ENCODE measurements at places on chromosomes 12 and 14.
A peak's percentile ranks its signal among the peaks of the same experiment; 100 is the strongest.

GRCh38 chr12:32298917-32299316 is 100.4 kb upstream of the FGD4 start:
- no peak for DNase-seq

DNA sequence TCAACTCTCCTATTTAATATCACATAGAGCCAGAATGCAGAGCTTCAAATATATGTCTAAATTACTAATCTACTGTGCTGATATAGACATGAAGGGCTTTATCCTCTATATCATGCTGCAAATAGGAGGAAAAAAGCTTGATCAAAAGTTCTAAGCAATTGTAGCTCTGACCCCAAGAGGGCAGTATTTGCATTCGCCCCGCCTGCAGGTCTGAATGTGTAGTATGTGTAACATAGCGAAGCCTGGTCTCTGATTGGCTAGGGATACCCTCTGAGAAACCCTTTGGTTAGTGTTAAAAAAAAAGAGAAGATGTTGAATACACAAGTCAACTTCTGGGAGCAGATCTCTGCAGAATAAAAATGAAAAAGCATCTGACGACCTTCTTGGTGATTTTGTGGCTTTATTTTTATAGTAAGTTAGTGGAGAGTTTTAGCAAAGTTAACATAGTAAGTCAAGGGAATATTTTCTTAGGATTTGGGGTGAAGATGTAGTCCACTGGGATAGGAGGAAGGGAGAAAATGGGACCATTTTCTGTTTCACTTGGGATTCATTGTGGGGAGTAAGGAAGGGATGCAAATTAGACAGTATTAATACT is 151.6 kb upstream of the OR4E1 start:
- no peak for DNase-seq

DNA sequence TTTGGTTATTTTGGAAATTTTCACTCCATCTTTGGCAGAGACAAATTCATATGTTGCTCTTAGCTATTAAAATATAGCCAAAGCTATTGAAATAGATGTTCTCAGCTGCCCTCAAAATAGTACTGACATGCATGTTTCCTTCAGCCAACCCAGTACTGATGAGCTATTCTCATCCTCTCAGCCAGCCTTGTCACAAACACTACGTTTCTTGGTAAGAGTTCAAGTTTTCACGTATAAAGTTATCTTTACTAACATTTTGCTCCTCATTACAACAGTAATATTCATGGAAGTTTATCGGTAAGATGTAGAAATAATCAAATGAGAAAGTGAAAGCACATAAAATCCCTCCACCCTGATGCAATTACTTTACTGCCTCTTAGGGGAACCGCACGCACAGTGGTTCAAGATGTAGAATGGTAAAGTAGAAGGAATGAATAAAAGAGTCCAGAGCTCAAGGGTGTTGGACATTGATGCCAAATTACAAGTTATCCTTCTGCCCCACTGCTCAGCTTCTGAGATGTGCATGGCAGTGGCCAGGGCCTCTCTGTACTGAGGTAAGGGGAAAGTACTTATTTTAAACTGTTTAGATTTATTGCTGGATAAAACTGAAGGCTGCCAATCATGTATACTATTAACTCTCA is 20.7 kb downstream of the GCH1 start:
- no peak for DNase-seq

GRCh38 chr12:65858831-65859230 is 34.5 kb downstream of the HMGA2 start:
- no peak for DNase-seq

DNA sequence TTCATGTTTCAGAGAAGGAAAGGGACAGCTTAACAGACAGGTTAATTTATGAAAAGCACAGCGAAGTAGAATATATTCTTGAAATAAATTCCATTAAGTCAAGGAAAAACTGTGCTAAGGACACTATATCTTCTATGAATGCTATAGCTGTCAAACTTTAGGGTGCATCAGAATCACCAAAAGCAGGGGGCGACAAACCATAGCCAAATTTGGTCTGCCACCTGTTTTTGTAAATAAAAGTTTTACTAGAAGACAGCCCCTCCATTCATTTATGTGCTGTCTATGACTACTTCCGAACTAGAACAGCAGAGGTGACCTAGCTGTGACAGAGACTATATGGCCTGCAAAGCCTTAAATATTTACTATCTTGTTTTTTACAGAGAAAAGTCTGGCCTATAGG is 25.9 kb downstream of the PPP4R3A start:
- DNase-seq, result no peak

DNA sequence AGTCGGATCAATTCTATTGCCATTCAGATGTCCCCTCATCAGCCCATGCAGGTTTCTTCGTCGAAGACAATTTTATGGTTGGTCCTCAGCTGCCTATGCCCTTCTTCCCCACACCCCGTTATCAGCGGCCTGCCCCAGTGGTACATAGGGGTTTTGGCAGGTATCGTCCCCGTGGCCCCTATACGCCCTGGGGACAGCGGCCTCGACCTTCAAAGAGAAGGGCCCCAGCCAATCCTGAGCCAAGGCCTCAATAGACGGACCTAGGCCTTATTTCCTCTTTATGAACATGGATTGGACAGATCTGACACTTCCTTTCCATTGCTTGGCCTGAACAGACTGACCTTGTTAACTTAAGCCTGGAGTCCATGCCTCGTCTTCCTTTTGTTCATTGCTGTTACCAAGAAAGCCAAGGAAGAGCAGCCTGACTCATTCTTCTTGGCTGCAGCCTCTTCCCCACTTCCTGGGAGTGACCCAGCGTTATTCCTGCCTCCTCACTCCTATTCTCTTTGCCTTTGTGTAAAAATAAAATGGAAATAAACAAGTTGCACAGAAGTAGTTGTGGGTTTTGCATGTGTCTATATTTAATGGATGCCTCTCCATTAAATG is 156.5 kb upstream of the AMIGO2 start:
- no peak for DNase-seq

- no peak for DNase-seq
Observed at GRCh38 chr12:56192582-56192981, 3.3 kb upstream of the SMARCC2 start.

DNA sequence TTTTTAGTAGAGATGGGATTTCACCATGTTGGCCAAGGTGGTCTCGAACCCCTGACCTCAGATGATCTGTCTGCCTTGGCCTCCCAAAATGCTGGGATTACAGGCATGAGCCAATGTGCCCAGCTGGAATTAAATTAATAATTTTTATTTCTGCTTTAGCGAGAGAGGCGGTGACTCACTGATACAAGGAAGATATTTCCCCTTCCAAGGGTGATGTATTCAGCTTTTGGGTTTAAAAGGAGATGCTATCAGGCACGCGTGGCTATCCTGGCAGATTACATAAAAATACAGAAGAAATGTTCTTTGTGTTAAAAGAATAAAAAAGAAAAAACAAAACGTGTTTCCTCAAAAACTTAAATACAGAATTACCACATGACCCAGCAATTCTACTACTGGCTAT is 12.4 kb upstream of the P2RX7 start:
- no peak for DNase-seq

GRCh38 chr12:15701631-15702156 is 87.5 kb downstream of the EPS8 start:
- DNase-seq, result no peak

- no peak for DNase-seq
Observed at GRCh38 chr14:98976271-98976670, 295.7 kb downstream of the BCL11B start.

GRCh38 chr12:64544371-64545080 is 65.8 kb upstream of the RASSF3 start:
- DNase-seq, result no peak

DNA sequence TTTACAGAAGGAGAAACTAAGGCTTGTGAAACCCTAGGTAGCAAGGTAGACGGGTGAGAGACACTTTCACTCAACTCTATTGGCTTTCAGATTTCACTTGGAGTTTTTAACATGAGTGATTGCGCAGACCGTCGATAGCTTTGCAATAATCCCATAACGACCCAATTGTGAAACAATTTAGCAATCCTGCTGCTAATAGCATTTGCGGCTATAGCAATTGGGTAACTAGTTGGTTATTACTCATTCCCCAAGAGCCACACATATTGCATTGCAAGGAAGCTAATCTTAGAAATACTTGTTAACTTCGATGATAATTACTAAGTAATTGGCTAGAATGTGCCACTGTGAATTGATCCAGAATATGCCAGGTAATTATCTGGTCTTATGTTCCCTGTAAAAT is 159.9 kb upstream of the NOS1 start:
- DNase-seq, result no peak

GRCh38 chr12:124378926-124379325 is 84.0 kb downstream of the RFLNA start:
- DNase-seq, result no peak

- DNase-seq, result no peak
Observed at GRCh38 chr14:31320922-31321766, 99.2 kb downstream of the HEATR5A start.

- DNase-seq, result no peak
Observed at GRCh38 chr14:36214476-36215216, 38.1 kb upstream of the PTCSC3 start.

GRCh38 chr12:48592591-48593086 is 22.8 kb upstream of the LALBA start:
- DNase-seq, result no peak

- DNase-seq, result no peak
Observed at GRCh38 chr12:14308516-14308915, 57.0 kb upstream of the ATF7IP start.

DNA sequence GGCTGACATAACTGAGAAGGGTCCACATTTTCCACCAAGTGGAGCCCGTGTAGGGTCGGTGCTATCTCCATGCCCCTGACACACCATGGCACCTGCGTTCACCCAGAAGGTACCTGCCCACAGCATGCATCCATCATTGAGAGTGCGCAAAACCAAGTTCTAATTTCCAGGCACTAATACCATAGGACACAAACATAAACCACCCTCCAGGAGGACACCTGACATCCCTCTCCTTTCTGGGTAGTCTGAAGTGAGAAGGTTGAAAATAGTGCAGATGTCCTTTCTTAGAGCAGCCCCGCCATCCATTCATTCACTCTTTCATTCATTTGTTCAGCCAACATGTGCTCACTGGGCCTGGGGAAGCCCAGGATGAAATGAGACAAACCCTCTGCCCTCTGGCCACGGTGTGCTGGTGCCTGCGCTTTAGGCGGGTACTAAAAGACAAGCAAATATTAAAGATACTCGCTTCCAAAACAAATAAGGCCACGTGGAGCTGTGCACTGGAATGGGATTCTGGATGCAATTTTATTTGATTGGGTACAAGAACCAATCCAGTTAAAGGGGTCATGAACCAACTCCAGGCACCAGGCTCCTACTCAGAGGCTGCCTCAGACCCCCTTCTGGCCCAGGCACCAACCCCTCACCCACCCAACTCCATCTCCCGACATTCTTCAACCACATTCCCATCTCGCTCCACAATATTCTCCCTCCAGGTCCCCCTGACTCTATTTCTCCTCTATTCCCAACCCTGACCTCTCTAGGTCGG is 1.2 kb downstream of the TTC7B start:
- no peak for DNase-seq

DNA sequence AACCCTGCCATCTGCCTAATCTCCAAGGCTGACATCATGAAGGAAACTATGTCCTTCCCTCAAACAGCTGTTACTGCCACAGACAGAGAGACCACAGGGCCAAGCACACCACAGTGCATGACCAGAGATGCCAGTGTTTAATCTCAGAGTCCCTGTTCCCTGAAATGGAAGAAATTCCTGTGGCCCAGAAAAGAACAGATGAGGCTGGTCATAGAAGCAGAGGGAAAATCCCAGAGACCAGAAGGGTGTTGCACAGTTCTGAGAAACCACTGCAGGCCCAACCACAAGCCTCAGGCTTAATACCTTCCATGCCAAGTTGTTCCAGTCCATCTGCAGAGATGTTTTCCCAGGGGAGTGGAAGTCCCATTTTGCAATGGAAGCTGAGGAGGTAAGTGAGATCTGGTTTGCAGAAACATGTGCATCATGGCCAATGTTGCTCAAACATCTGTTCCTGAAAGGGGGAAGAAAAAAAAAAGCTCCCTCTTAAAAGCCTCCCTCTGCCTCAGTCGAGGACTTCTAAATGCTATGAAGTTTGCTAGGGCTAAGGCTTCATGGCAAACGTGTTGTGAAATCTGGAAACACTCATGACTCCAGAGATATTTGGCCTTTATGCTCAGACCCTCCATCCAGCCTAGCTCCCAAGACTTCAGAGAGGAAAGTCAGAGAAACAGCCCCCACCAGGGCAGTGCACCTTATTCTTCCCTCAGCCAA is 98.6 kb downstream of the SCARB1 start:
- no peak for DNase-seq

DNA sequence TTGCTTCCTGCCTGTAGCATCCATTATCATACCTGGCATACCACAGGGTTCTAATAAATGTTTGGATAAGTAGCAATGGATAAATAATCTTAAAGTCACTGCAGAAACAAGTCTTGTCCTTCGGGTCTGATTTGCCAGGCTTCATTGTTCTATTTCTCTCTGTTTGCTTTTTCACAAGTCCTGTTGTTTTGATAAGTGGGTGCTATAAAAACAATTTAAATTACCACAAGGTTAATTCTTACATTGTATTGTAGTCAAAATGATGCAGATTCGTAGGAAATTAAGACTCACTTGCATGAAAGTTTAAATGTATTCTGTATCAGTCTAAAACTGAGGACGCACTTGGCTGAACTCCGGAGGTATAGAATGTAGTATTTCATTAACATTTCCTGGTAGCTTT is 429.9 kb downstream of the NELL2 start:
- no peak for DNase-seq

DNA sequence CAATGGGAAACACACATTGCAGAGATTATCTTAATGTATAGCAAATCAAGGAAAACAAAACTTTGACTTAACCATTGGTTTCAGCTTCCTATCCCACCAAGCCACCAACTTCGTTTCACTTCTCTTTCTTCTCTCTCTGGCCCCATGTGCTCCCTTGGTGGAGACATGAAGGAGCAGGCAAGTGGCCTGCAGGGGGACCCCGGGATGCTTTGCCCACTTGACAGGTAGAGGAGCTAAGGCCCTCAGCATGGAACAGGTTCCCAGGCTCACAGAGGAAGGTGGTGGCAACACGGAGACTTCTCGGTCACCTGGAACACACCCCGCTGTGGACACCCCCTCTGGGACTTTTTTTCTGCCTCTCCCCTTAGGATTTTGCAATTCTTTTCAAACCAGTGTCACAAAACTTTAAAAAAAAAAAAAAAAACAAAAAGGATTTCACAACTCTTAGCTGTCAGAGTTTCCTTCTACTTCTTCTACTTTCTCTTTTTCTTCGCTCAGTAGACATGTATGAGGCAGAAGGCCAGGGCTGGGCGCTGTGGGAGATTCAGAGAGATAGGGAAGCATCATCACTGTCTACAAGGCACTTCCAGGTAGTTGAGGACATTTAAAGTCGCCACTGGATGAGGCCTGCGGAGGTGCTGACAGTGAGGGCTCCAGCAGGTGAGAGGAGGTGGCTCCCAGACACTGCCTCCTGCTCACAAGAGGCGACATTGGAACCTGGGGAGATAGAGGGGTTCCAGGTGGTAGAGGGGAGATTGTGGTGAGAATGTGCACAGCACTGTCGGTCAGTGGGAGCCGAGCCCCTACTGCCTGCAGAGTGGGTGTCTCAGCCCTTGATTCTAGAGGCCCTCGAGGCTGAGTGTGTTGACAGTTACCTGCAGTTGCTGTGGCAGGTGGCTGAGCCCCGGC is 119.6 kb downstream of the GCH1 start:
- DNase-seq, result peak; percentile 21

GRCh38 chr12:108315486-108316105 is 23.5 kb downstream of the CMKLR1 start:
- no peak for DNase-seq
